ENCODE measurements at places on chromosomes 12 and 14. TPM values are rescaled to one million over a fixed set of nuclear protein-coding genes. Genes with fewer than 3 reads are reported as not detected.

The PZP gene
- polyA plus RNA-seq, result 0.66 TPM

The SPX gene
- polyA plus RNA-seq, result 33.3 TPM

The CLEC4C gene
- not detected for polyA plus RNA-seq

The DHRS1 gene
- 14.9 TPM for polyA plus RNA-seq

The SLC22A17 gene
- 16.7 TPM for polyA plus RNA-seq

The HCAR1 gene
- 0.09 TPM for polyA plus RNA-seq

The POTEM gene
- polyA plus RNA-seq, result not detected

The RBP5 gene
- 4.0 TPM for polyA plus RNA-seq

The LBHD2 gene
- not detected for polyA plus RNA-seq

The PRH2 gene
- not detected for polyA plus RNA-seq

The SERPINA6 gene
- not detected for polyA plus RNA-seq

The MMP17 gene
- polyA plus RNA-seq, result 4.3 TPM
